ENCODE measurements at places on chromosomes 3 and 15. TPM values are rescaled to one million over a fixed set of nuclear protein-coding genes. Genes with fewer than 3 reads are reported as not detected.

The CLDN18 gene
- not detected for total RNA-seq

GRCh38 chr3:188687389-188687788, 484.4 kb upstream of the TPRG1 start:
- DNase-seq, result peak; percentile 49

DNA sequence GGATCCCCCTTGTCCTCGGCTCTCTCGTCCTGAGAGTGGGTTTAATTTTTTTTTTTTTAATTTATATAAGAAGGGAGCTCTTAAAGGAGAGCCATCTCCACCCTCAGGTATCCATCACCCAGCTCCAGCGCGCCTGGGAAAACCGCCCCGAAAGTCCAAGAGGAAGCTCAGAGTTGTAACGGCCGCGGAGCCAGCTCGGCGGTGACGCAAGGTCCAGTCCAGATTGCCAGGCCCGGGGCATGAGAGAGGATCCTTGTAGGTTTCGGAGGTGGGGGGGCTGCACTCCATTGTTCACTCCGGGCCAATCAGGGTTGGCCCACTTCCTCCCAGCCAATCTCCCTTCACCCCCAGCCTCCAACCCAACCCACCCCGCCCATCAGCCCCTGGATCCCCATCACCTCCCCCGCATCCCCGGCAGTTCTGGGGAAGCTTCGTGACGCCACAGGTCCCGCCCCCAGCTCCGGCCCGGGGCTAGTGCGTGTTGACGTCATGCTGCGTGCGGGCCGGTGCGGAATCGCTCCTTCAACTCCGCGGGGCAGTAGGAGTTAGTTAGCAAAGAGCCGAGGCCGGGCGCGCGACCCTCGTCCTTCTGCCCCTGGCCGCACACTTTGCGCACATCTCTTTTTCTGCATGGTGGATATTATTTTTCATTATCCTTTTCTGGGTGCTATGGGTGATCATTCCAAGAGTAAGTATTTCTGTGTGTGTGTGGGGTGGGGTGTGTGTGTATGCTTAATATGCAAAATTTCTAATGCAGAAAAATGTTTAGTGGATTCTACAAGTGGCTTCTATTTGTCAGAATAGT, at the start of gene ISL2:
Gene ISL2, plus strand, starts transcription at position 520 of the 805 bp plus-strand sequence. Its CDS starts 111 bp downstream, at position 631.
- DNase-seq, result peak; percentile 53

DNA sequence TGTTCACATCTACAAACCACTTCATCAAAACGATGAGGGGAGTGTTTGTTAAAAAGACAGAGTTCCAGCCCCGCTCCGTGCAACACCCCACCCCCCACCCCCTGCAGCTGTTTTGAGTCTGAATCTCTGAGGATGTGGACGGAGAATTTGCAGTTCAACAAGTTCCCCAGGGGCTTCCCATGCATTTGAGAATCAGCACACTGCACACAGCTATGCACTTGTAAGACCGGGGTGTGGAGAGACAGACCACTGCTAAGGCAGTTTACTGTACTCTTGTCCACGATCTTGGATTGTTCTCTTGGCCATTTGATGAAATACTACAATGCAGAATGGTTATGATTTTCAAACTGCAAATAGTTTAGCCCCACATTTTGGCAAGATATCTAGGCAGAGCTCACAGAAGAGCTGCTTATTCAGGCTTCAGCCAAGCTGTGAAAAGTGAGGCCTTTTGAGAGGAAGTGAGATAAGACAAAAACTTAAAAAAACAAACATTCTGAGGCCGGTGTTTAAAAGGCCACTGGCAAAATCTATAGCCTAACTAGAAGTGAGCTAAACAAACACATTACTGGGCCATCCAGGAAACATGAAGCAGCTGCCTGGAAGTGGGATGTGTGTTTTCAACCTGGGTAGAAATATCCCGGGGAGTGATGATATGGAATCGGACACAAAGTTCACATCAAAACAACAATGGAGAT, 308.2 kb upstream of the ADAMTS9 start:
- peak; percentile 86 for DNase-seq

GRCh38 chr3:122689587-122689986, 8.9 kb downstream of the PARP14 start:
- peak; percentile 67 for DNase-seq

DNA sequence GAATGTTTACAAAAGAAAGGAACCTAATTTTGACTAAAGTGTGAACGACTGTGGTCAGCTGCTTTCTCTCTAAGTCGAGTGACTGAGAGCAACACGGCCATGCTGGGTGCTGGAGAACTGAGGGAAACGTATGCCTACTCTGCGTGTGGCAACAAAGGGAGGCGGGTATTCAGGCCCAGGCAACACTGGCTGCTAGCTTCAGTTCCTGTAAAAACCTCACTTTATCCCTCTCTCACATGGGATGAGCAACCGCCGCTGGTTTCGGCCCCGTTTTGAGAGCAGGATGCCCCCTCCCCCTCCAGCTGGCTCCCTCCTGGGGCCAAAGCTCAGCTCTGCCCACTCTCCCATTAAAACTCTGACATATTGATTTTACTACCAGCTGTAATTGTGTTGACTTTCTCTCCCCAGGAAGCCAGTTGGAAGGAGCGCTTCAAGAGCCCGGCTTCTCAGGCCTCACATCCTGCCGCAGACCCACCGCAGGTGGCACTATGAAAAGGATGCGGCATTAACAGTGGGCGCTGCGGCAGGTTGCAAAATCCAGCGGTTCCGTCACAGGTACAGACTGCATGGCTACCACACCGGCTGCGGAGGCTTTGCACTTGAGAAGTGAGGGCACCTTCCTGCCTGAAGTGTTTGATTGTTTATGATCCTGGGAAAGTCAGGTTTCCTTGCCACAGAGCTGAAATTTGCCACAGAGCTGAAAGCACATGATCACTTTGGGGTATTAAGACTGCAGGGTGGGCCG, 12.7 kb downstream of the PLXND1 start:
- no peak for DNase-seq

Measured in cardiac muscle cell (in vitro differentiated cells and primary cell).